Omental fat pad (tissue), 4 donors: ENCODE measurements at places on chromosomes 4 and X.

DNA sequence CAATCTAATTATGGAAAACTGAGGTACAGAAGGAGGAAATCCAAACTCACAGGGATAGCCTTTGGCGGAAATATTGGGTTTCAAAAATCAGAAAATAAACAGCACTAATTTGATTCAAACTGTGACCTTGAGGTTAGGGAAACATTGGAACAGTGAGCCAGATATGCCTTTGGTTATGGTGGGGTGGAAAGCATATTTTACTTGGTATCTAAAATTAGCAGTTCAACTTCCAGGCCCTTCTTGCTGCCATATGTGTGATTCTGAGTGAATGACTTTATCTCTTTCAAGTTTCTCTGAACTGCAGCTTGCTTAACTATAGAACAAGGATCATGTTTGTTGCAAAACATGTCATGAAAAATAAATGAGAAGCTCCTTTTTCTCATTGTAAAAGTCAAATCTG is 240.9 kb upstream of the VEGFC start:
- no peak for DNase-seq

DNA sequence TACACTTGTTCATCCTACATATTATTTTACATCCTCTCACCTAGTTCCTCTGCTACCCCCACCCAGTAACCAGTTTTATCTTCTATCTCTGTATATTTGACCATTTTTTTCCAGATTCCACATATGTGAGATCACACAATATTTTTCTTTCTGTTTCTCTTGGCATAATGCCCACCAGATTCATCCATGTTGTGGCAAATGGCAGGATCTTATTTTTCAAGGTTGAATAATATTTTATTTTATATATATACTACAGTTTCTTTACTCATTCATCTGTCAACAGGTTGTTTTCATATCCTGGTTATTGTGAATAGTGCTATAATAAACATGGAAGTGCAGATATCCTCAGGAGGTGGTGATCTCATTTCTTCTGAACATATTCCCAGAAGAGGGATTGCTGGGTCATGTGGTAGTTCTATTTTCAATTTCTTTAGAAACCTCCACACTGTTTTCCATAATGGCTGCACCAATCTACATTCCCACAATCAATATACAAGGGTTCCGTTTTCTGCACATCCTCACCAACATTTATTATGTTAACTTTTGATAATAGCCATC is 48.2 kb downstream of the THAP9 start:
- DNase-seq, result no peak

DNA sequence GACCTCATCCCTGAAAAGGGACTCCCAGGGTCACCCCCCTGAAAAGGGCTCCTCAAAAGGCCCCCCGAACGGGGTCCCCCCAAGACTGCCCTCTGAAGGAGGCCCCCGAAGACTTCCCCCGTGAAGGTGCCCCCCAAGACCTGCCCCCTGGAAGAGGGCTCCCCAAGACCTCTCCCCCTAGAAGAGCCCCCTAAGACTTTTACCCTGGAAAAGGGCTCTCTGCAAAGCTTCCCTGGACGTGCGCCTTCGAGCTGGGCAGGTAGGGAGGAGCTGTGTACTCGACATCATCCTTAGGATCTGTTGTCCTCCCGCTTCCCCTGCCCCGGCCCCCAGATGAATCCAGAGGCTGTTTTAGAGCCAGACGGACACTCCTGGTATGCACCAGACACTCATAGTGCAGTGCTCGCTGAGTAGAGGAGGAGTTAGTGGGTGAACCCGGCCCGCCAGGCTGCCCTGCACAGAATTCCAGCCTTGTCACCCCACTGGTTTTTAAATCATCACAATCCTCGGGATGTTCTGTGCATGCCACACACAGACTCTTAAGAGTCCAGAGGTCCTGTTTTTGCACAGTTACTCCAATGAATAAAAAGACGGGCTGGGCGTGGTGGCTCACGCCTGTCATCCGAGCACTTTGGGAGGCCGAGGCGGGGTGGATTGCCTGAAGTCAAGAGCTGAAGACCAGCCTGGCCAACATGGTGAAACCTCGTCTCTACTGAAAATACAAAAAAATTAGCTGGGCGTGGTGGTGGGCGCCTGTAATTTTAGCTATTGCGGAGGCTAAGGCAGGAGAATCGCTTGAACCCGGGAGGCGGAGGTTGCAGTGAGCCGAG is 5.7 kb upstream of the SLC25A6 start:
- DNase-seq, result no peak

DNA sequence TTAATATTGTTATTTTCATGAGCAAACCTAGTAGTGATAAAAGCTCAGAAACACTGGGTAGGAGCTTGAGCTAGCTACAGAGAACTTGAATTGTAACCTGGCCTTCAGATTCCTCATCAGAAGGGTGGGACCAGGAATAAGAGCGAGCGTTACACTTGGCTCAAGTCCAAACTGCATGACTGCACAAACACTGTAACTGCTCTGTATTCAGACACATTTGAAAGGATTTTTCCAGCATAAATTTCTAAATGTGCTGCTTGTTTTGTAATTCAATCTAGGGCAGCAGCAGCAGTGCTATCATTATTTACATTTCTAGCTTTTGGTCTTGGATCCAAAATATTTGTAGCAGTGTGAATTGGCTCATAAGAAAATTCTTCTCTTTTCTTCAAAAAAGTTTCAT is 133.0 kb upstream of the TMLHE start:
- no peak for DNase-seq

DNA sequence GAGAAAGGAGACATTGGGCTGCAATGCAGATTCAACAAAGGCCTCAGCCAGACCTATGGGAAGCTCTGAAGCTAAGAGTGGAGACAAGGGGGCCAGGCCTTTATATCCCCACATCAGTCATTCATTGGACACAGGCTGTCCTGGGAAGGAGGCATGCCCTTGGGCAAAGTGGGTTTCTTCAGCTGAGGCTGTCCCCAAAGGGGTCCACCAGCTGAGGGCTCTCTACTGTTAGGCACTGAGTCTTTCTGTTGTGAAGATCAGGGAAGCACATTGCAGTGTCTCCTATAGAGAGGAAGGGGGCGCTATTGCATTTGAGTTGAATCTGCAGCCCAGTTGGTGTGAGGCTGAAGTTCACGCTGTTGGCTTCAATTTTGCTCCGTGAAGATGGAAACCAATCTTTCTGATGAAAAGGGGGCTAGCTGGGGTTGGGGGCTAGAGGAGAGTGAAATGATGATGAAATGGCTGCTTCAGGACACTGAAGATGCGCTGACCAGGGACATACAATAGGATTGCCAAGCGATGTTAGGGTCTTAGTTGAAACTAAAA is 48.0 kb downstream of the SLC25A5 start:
- no peak for DNase-seq

- DNase-seq, result no peak
Measured at GRCh38 chr4:2060611-2061185, 1.6 kb downstream of the NAT8L start.

DNA sequence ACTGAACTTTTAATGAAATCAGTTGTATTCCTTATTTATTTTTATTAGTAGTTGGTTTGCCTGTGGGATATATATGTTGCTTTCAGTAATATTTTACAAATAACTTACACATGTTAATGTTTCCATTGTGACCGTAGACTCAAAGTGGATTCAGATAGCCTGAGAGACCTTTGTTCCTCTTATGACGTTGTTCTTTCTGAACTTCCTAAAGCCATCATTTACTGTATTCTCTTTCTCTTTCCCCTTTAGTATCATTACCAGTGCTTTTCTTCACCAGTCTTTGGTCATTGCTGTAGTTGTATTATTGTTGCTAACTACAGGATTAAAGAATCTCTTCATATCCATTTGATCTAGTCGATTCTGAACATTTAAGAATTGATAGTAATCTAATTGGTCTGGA is 4.3 kb downstream of the STIM2 start:
- no peak for DNase-seq

GRCh38 chr4:14434483-14434882 is 567.8 kb upstream of the CPEB2 start:
- DNase-seq, result no peak

DNA sequence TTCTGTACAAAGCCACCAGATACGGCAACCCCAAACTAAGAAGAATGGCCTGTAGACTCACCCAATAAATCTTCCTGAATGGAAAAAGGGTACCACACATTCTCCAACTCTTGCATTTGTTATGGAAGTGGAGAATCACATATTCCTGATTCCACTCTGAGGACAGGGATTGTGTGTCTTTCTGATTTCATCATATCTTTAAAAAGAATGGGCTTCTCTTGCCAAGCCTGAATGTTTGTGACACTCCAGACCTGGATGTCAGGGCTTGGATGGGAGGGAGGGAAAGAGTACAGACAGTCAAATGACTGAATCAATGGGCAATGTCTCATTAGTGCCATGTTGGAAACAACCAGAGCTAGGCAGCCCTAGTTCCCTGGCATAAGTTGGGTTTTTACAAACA is 77.4 kb downstream of the PLAC1 start:
- DNase-seq, result no peak

DNA sequence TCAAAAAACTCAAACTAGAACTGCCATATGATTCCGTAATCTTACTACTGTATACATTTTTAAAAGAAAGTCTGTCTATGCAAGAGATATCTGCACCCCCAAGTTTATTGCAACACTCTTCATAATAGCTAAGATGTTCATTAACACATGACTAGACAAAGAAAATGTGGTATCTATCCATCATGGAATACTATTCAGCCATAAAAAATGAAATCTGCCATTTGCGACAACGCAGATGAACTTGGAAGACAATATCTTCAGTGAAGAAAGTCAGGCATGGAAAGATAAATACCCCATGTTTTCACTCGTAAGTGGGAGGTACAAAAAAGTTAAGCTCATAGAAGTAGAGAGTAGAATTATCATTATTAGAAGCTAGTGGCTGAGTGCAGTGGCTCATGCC is 87.3 kb upstream of the DHRSX start:
- DNase-seq, result no peak

GRCh38 chrX:148024425-148025148 is 43.5 kb downstream of the FMR1NB start:
- no peak for DNase-seq

DNA sequence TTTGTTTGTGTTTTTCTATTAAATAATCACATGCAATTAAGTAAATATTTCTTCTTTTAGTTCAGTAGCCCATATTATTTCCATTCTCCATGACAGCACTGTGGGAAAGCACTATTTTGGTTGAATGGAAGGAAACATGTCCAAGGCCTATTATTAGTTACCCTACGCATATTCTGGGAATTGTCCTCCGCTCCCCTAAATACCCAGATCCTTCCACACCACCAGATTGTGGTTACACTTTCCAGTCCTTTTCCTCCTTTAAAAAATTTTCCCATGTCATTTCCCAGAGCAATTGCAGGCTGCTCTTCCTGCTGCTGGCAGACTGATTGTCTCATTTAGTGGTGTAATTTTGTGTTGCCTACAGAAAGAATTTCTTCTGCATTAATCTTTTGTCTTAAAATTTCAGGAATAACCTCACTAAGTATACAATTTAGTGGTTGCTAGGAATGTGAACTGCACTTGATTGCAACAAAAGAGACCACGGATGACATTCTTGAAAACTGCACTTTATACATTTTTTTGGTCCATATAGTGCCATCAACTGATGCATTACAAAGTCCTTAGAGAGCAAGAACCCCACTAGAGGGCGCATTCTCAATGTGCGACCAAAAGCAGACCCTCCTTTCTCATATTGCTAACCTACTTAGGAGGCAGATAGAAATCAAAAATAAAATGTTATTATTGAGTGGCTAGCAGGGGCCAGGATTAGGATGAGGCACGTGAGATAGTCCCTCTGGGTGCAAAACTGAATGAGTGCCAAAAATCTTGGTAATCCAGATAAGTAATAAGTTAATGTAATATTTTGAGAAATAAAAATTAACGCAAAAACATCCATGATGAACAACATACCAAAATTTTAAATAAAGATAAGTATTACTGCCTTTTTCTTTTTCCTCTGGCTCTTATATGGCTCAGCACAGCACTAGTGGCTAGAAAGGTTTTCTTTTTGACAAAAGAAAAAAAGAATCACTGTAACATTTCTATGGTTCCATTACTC is 98.8 kb upstream of the IQCM start:
- no peak for DNase-seq

DNA sequence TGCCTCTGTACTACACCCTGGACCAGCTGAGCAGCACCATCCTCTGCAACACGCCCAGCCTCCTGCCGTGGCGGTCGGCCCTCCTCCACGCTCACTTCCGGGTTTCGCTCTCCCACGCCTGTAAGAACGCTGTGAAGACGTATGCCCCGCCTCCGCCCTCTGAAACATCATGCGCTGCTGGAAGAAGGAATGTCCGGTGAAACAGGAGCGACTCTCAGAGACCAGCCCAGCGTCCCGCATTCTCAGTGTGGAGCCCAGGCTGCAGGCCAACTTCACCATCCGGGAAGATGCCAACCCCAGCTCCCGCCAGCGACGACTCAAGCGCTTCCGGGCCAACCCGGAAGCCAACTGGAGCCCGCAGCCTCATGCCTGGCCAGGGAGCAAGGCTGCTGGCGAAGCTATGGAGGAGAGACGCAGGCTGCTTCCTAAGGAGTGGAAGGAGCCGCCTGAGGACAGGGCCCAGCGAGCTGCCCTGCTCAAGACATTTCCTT is 186.1 kb upstream of the SLITRK2 start:
- no peak for DNase-seq

DNA sequence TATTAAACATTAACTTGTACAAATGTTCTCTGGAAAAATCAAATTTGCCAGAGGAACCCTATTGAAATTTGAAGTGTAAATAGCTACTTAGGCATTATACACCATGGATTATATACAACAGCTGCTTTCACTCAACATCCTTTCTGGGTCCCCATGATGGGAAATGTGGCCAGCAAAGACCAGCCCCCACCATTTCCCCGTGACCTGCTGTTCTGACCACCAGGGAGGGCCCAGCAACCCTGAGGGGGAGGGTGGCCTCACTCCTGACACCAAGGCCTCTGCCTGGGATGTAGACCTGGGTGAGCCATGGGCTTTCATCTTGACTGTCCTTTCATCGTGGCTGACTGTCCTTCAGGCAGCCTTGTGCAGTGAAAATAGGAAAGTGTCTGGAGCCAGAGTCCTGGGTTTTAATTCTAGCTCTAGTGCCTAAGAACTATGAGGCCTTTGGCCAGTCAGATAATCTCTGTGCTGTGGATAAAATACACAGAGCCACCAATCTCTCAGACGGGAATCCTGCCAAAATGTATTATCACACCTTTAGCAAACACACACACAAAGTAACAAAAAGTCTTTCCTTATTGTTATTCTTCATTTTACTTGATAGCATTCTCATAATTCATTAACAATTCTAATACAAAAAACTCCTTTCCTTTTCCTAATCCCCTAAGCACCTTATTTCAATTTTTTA is 45.1 kb downstream of the NR3C2 start:
- no peak for DNase-seq

DNA sequence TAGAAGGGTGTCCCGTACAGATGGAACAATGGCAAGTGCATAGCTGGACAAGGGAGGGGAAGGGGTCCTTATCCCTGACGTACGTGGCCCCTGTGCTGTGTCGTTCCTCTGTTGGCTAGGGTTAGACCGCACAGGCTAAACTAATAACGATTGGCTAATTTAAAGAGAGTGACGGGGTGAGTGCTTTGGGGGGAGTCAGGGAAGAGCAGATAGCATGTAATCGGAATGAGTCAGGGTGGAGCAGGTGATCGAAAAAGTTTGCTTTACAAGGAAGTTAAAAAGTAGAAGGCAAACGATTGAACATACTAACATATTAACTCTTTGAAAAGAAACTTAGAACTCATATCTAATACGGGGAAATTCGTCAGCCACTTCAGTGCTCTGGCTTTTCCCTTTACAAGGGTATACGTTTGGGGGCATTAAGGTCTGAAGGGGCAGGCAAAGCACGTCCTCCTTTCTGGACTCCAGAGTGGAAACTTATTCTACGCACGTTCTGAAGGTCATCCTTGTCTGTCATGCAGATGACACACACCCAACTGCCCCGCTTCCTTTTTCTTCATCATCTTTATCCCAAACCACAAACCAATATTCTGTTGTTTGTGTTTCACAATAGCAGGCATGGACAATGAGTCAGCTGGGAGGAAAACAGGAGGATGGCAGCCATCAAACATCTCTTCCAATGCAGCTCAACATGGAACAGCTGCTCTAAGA is 10.2 kb upstream of the CRLF2 start:
- DNase-seq, result no peak
